ENCODE measurements at places on chromosomes 1 and 21.

GRCh38 chr1:202565890-202566602 lies 144.2 kb downstream of the SYT2 start:
- no peak for DNase-seq

GRCh38 chr1:86471291-86471690 lies 2.6 kb downstream of the CLCA1 start:
- DNase-seq = no peak

DNA sequence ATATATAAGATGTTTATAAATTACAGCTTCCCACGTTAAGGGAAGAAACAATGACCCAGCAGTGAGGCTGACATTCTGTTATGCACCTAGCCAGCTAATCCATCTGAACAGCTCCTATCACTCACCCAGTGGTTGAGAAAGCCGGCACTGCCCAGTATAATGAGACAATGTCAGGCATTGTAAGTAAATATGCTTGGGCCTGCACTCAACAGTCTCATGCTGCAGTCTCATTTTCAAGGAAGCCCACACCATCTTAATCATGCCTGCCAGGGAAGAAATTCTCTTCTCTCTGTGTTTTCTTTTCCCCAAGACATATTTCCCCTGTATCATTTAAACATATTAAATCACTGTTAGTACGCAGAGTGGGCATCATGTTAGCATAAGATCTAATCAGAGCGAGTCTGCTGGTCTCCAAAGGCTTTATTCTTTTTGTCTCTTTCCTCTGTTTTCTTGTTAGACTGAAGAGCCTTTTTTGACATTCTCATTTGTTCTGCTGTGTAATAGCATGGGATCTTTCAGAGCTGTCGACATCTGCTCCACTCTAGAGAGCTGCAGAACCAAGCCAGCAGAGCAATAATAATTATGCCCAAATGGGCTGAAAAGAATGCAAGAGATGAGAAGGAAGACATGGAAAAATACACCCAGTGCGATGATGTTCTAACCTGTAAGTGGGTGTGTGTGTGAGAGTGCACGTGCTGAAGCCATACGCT lies 67.6 kb upstream of the SLC22A15 start:
- peak; percentile 15 for DNase-seq

GRCh38 chr1:98969798-98970490 lies 34.7 kb downstream of the PLPPR5 start:
- no peak for DNase-seq

DNA sequence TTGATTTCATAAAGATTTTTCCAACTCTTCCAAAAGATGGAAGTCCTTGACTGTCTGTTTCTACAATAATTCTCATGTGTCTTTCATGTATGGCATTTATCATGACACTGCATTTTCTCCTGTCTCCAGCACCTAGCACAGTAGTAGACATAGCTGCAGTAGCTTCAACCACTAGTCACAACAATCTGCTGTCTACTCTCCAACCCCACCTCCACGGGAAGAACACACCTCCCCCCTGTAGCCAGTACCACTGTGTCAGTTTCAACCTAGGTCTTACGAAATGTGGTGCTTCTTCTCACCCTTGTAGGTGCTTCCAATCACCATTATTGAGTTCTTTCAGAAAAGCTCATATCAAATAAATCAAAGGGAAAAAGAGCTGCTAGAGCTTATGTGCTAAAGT lies 425.1 kb upstream of the ADAMTS5 start:
- DNase-seq = no peak

DNA sequence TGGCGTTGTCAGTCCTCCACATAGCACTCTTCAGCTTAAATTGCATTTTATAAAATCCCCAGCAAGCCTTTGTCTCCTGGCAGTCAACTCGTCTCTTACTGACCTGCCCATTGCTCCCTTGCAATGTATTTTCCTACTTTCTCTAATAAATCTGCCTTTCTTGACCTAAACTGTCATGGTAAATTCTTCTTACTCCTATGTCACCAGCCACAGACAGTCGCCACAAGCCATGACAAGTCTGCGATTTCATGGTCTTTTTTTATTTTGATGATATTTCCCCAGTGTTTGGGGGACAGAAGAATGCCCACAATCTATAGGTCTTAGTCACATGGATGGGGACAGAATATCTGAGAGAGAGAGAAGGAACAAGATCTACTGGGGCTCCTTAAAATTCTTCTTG lies 8.4 kb downstream of the IFNAR2 start:
- no peak for DNase-seq

DNA sequence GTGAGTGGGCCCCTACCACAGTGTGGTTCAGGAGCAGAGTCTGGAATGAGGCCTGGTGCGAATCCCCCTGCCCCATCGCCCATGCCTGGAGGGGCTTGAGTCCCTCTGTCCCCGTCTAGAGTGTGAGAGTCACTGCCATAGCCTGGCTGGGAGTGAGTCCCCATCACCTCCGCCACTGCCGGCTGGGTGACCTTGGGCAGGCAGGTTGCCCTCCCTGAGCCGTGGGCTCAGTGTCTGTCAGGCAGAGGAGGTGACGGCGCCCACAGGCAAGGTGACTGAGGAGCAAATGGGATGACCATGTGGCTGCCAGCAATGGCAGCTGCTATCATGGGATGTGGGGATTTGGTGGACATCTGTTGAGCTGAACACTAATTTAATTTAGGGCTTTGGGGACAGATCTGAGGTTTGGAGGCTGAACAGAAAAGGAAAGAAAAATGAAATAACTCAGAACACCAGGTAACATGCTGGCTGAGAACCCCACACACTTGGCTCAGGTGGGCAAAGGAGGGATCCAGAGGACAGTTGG lies 38.1 kb upstream of the GPR153 start:
- no peak for DNase-seq
